OCI-LY7 (cell line): ENCODE measurements at places on chromosomes 4 and X.

GRCh38 chr4:83054928-83055327, 19.9 kb downstream of the COPS4 start:
- DNase-seq = peak; percentile 63

DNA sequence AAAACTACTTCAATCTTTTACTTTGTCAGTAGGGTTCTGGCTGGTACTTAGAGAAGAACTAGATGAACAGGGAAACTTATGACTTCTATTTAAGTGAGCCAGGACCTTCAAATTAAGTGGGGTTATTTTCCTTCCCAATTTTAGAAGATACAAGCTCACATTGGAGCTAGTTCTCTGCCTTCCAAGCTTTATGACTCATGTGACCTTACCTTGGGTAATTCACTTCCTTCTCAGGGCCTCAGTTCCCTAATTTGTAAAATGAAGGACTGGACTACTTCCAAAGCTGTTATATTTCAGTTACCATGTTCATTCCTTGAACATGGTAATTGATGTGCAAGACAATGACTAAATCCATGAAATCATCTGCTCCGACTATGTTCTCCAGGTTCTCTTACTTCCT, 32.0 kb upstream of the DCX start:
- DNase-seq = no peak

DNA sequence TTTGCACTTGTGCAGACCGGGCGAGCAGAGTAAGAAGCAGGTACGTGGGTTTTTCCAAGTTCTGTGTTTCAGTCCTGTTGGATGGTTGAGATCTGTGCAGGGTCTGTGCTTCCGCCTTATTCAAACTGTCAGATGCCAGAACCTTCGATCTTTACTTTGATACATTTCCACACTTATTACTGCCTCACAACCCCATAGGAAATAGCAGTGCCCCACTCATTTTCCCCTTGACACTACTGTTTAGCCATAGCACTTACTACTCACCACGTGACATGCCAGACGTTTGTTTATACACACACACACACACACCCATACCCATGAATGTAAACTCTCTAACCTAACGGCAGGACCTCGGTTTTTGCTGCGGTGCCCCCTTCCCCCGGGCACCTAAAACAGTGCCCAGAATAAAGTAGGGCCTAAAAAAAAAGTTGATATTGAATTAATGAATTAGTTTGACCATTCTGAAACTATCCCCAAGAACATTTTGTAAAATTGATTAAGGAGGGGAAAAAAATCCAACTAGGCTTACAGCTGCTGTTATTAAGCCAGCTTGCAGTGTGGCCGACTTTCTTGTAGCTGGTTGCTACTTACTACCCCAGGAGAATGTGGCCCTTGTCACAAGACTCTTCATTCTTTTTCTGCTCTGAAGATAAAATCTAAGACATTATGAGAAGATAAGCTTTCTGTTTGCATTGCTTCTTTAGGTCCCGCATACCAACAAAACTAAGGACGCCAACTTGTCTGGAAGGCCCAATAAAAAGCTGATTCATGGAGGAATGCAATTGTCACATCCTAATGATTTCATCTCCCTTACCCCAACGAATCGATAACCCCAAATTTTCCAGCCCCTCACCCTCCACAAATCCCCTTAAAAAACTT, 704 bp upstream of the SEPSECS start:
- peak; percentile 19 for DNase-seq

DNA sequence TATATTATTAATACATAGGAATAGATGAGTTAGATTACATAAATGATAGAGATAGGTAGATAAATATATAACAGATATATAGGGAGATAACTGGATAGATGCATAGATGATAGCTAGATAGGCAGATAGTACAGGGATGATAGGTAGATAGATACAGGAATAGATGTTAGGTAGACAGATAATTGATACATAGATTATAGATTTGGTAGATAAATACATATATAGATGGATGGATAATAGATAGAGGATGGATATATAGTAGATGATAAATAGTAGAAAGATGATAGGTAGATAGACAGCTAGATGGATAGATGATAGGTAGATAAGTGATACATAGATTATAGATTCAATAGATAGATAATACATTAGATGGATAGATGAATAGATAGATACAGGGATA, 283.6 kb downstream of the SHOX start:
- no peak for DNase-seq
